ENCODE measurements at places on chromosomes 1 and 21.

GRCh38 chr1:29802181-29803068 is 566.1 kb downstream of the PTPRU start:
- DNase-seq: no peak

DNA sequence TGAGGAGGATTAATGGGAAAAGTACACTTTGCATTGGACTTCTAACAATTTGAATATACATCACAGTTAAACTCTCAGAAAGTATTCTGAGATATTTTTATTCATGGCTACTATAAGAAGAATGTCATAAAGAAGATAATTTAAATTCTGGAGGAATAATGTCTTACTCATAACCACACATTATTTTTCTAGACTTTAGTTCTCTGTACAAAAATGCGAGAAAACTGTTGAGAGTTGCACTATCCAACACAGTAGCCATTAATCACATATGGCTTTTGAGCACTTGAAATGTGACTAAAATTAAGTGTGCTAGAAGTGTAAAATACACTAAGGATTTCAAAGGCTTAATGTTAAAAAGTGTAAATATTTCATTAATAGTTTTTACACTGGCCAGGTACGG is 53.8 kb downstream of the CRB1 start:
- no peak for DNase-seq

- DNase-seq: no peak
Measured at GRCh38 chr1:46607345-46608130, 3.5 kb upstream of the MKNK1 start.

- no peak for DNase-seq
Measured at GRCh38 chr1:1427106-1427819, 6.2 kb upstream of the ANKRD65 start.

DNA sequence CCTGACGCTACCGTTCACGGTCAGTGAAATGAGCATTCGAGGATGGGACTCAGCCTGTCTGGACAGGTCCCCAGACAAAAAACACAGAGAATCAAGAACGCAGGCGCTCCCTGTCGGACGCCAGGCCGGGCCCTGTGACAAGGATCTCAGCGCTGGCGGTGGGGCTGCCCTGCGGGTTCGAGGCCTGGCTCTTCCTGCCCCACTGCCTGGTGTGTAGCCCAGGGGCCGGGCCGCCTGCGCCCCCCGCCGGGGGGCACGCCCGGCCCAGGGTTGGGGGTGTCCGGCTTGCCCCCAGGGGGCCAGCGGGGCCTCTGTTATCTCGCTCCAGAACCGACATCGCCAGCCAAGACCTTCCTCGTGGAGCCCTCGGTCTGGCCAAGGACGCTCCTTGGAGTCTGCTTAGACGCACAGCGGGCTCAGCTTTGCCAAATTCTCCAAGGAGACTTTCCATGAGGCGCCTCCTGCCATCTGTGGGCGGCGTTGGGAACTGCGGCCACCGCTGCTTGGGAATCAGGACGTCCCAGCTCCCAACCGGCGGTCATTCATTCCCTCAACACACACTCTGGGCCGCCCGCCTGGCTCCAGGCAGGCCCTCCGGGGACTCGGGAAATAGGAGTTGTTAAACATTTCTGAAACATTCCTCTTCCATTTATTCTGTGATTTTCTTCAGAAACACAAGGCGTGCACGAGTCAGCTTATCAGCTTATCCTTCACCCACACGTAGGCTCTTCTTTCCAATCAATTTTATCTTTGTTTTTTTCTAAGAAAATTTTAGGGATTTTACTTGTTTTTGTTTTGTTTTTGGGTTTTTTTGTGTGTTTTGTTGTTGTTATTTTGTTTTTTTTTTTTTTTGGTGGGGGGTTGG is 11.3 kb upstream of the RIPK4 start:
- DNase-seq: peak; percentile 92

DNA sequence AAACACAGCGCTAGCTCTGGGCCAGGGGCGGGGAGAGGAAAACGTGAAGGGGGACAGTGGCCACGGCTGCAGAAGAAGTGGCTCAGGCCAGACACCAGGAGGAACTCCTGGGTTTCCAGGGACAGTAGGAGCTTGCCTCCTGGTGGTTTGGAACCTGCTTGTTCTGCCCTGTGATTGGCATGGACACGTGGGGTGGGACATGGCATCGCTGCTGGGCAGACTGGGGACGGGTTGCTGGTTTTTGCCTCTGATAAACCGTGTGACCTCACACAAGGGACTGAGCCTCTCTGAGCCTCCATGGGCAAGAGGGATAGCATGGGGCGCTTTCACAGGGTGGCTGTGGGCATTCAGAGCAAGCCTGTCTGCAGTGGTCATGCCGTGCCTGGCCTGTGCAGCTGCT is 7.5 kb upstream of the PLCH2 start:
- DNase-seq: no peak

DNA sequence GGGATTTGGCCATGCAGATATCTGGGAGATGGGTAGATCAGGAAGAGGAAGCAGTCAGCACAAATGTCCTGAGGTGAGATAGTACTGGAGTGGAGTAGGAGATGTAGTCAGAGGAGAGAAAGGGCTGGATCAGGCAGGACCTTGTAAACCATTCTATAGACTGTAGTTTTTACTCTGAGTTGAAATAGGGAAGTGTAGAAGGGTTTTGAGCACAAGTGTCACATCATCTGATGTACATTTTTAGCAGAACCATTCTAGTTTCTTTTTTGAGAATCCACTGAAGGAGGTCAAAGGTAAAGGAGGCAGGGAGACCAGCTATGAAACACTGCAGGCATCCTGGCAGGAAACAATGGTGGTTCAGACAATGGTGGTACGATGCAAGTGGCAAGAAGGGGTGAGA is 194.6 kb upstream of the RRP15 start:
- no peak for DNase-seq

GRCh38 chr1:49842596-49842995 is 181.2 kb downstream of the AGBL4 start:
- no peak for DNase-seq

DNA sequence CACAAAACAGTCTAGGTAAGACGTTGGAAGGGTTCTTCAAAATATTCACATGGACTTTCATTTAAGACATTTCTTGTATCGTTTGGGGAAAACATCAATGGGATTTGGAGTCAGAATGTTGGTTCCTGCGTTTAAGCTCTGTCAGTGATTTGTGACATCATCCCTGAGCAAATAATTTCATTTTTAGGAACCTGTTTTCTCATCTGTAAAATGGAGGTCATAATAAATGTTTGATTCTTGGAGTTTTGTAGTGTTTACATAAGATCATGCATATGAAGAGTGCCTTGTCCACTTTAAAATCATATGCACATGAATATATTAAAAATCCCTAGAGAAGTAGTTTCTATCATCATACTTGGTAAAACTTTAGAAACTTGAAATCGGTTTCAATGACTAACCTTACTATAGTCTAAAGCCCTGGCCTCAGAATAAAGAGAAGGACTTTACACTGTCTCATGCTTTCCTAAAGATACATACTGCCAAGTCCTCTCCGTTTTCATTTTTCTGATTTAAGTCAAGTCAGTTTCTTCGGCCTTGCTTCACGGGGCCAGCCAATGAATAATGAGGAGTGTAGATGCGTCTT is 178.4 kb downstream of the ADSS2 start:
- DNase-seq: no peak

DNA sequence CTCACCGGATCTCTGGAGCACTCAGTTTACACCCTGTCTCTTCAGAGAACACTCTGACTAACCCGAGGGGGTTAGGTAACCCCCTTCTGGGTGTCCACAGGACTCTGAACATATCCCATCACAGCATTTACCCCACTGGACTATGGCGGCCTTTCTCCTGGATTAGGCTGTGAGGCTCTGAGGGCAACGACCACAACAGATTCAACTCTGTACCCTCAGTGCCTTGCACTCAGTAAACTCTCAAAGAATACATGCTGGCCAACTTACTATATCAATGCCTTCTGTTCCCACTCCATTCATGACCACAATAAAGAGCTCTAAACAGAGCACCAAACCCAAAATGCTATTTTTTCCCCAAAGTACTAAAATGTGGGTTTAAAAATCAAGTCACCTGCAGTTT is 5.4 kb downstream of the MECR start:
- no peak for DNase-seq

- no peak for DNase-seq
Measured at GRCh38 chr1:62212411-62212810, 17.8 kb downstream of the L1TD1 start.

DNA sequence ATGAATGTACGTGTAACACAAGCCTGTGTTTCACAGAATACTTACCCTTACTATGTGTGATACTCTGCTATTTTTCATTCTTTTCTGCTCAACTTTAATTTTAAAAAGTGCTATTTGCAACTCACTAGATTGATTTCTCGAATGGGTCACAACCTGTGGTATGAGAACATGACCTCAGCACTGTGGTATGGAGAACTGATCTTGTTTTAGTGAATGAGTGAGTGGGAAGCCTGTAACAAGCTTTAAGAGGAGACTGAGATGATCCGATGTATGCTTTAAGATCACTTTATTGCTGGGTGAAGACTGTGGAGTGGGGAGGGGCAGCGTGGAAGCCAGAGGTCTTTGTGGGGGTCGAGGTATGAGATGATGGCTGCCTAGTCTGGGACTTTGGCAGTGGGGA is 21.6 kb downstream of the MECR start:
- DNase-seq: no peak

- DNase-seq: no peak
Measured at GRCh38 chr1:64038965-64039364, 164.5 kb upstream of the UBE2U start.

DNA sequence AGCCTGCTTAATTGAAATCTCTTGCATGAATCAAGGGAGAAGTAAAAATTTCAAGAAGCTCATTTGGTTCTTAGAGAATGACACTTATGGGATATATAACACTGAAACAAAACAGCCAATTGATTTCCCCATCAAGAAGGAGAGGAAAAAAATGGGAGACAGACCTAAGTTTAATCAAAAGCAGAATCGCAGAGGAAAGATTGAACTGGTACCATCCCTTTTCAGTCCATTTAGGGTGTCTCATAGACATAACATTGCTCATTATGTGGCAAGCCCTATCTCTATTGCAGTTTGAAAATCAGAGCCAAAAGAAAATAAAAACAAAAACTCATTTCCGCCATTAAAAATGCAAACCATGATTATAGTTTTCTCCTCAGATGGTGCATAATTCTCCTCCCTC is 119.6 kb downstream of the AK5 start:
- no peak for DNase-seq

DNA sequence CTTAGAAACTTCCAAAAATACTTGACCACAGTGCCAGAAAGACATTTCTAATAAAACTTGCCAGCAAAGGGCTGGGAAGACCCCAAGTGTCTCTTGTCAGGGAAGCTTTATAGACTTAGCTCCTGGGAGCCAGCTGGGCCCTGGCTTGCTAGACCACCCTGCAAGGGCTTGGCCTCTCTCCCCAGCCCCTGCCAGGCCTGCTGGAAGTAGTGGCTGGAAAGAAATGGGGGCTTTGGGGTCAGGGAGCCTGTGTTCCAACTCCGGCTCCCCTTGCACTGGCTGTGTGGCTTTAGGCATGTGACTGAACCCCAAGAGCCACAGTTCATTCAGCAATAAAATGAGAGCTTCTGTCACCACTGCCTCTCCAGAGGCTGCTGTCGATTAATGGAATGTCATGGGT is 31.1 kb downstream of the H3-3A start:
- no peak for DNase-seq

Data from Peyer's patch (tissue), 4 donors.